ENCODE measurements at places on chromosomes 16 and 17.
A peak's percentile ranks its signal among the peaks of the same experiment; 100 is the strongest.

DNA sequence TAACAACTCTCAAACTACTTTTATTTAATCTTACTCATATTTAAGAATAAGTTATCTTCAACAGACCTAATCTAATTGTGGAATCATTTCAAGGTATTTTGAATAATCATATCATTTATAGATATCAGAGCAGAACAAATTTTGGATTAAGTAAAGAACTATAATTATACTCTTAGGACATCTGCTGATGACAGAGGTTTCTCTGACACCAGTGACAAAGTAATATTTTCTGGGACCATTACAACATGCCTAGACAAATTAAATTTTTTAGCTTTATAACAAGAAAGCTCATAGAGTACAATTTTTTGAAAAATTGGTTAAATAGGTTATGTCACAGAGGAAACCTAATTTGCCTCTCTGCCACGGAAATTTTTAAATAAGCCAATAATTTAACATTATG lies 30.5 kb downstream of the C16orf87 start:
- DNase-seq: no peak

DNA sequence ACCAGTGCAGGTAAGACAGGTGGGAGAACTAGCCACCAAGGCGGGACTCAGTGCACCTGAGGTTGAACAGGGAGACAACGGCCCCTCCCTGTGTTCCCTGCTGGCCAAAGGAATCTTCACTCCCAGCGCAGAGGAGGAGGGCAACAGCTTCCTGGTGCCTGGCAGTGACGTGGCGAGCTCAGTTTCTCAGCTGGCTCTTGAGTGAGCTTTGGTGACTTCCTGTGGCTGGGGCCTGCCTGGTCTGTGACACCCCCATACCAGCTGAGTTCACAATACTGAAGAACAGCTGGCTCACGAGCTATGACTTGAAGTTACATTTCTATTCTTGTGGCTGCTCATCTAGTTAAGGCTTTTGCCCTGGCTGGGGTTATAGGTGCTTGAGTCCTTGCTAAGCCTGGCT lies 26.1 kb downstream of the WNT9B start:
- DNase-seq: no peak

GRCh38 chr17:63624531-63624880 lies 2.3 kb downstream of the MAP3K3 start:
- DNase-seq: no peak

DNA sequence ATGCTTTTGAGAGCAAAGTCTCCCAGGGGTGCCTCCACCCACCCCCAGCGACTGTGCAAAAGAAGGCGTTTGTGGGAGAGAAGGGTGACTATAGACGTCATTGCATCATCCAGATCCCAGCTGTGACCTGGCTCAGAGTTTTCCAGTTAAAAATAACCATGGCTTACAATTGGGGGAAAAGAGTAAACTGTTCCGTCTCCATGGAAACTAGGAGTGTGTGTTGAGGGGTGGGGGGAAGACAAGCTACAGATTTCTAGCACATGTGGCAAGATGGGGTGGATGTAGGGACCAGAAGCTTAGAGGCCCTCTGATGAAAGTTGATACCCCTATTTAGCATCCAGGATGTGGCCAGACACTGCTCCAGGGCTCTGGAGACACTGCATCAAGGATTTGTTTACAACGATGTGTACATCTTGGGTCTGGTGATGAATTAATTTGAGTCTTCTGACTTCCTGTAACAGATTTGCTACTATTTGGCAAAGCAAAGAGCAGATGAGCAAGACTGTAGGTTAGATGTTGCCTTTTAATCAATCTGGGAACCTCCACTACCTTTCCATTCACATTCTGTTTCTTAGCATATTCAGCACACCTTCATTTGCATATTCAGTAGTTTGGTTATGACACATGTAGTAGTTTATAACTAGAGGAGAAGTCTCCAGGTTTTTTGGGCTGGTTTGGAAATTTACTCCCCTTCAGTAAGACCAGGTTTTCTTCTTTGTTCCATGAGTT lies 6.2 kb upstream of the DUSP14 start:
- DNase-seq: peak; percentile 84

DNA sequence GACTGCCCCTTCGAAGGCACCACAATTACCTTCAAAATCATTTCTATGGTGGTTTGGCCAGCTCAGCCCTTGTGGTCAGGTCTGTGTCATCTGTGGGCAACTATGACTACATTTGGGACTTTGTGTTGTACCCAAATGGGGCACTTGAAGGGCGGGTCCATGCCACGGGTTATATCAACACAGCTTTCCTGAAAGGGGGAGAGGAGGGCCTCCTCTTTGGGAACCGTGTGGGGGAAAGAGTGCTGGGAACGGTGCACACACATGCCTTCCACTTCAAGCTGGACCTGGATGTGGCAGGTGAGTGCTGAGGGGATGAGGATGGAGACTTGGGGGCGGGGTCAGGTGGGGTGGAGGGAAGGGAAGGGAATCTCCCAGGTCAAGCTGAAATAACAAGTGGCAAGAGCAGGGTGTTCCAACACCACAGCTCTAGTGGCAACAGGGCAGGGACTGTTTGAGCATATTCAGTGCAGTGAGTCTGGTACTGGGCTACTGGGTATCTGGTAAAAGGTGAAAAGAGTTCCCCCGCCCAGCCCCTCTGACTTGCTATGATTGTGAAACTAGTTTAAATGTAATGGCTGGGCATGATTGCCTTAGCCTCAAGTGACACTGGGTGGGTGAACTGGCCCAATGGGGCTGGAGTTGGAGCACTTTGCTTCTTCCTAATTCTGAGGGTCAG lies 1.7 kb downstream of the AOC2 start:
- DNase-seq: no peak

DNA sequence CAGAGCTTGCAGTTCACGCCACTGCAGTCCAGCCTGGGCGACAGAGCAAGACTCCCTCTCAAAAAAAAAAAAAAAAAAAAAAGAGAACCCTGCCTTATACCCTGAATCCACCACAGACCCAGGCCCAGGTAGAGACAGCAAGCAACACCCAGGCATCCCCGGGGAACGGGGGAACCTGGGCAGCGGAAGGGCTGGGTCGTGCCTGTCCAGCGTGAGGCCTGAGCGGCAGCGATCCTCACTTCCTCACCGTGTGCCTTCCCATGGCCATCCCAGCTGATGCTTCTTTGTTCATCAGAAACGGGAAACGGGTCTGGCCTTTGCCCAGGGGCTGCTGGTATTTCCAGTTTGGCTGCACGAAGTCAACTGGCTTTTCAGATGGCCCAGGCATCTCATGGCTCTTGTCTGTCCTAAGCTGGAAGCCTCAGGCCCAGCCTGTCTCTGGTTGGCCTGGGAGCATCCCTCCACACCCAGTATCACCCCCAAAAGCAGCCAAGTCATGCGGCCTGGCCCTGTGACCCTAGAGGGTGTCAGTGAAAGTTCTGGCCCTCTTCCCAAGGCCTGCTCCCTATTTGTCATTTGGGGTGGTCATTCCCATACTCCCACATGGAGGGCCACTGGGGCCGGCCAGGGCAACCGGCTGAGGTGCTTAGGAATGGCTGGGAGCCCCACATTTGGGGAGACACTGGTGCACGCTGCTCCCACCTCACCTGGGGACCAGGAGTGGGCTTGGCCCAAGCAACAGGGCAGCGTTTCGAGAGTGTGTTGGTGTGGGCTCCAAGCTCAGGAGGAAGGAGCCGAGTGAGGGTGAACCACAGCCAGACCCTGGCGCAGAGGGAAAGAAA lies 20.1 kb downstream of the FAM83G start:
- no peak for DNase-seq

- DNase-seq: no peak
Measured at GRCh38 chr16:24969071-24969470, 46.1 kb downstream of the ARHGAP17 start.

GRCh38 chr17:39132192-39132610 lies 19.2 kb downstream of the PLXDC1 start:
- DNase-seq: peak; percentile 51

GRCh38 chr17:59423903-59424302 lies 92.4 kb downstream of the YPEL2 start:
- no peak for DNase-seq

DNA sequence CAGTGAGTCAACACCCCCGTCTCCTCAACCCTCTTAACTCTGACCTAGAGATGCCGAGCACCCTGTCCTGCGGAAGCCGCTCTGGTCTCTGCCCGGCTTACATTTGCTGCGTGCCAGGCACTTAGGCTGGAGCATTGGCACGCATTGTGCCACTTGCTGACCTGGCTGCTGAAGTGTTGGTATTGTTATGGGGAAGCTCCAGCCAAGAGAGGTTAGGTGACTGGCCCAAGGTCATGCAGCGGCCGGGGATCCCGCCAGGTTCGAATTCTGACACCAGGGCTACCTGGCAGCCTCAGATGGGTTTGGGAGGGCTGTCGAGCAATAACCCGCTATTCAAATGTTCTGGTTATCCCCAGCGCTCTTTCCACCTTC lies 5.0 kb upstream of the HSD17B1 start:
- no peak for DNase-seq

DNA sequence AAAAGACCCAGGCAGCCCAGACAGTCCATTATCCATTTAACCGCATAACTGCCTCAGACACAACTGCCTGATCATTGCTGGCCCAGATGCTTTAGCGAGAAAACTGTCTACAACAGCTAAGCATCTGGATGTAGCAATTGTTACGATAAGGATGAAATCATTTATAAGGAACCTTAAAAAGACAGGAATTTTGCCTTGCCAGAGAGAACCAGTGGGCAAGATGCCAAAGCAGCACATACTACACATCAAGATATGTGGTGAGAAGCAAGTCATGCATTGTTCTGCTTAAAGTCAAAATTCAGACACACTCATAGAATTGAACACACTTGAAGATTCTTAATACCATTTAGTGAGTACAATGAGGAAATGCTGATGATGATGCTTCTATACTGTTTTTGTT lies 1525.3 kb downstream of the CDH8 start:
- no peak for DNase-seq

GRCh38 chr16:54373534-54374520 lies 87.2 kb upstream of the IRX3 start:
- peak; percentile 21 for DNase-seq

DNA sequence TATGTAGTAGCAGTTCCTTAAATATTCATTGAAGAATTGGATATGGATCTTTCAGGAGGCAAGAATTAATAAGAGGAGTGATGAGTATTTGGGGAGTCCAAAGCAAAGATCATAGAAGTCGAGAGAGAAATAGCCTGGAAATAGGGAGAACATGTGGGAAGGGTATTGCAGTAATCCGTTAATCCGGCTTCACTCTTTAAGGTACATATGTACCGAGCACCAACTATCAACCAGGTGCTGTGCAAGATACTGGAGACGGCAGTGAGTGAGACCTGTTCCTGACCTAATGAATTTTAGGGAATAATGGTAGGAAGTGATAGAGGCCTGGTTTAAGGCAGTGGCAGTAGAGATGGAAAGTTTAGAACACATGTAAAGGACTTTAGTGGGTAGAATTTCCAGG lies 1.1 kb downstream of the ELP5 start:
- DNase-seq: no peak

- no peak for DNase-seq
Measured at GRCh38 chr17:57532966-57533365, 212.1 kb downstream of the CCDC182 start.

DNA sequence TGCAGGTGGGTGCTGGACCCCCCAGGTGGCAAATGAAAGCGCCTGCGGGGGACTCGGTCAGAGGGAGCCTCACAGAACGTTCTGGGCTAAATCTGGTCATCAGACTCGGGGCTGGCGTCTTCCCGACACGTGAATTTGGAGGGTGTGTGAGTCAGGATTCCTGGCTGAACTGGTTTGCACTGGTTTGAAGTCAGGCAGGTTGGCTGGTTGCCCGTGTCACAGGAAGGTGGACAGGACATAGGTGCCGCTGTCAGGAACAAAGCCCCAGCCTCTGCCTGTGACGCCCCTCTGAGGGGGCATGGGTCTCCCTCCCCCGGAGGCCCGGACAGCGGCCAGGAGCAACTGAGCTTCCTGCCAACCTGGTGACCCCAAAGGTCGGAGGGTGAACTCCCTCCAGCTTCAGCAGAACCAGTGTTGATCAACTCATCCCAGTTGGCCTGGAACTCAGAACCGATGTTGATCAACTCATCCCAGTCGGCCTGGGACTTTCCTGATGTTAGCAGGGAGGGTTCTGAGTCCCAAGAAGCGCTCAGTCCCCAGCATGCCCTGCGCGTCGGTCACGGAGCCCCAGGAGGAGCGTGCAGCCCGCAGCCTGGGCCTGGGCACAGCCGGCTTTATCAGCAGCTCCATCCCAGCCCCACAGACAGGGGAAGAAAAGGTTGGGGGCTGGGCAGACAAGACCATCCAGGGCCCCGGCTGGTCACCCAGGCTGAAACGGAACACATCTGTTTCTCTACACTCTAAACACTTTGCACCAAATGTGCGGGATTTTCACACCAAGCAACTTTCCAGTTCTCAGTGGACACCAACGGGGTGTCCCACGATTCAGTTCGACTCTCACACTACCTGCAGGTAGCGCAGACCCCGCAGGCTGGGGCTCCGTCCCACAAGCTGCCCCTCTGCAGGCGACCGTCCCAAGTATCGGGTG lies 14.4 kb upstream of the METRNL start:
- no peak for DNase-seq

- DNase-seq: no peak
Measured at GRCh38 chr16:1330260-1330914, 3.1 kb upstream of the BAIAP3 start.

DNA sequence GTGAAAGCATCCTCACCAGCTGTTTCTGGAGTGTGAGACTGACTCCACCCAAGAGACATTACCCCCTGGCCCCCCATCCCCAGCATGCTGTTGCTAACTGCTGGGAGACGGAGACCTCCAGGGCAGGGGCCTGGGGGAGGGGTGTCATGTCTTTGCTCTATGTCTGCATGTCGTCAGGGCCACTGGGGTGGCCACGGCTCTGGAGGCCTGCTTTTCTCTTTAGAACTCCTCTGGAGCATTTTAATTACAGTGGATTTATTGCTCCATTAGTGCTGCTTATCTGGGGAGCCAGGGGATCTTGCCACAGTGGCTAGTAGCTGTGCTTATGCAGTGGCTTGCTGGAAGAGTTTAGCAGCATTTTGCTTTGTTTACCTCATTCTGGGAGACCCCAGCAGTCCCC lies 32.3 kb downstream of the CLEC16A start:
- no peak for DNase-seq

DNA sequence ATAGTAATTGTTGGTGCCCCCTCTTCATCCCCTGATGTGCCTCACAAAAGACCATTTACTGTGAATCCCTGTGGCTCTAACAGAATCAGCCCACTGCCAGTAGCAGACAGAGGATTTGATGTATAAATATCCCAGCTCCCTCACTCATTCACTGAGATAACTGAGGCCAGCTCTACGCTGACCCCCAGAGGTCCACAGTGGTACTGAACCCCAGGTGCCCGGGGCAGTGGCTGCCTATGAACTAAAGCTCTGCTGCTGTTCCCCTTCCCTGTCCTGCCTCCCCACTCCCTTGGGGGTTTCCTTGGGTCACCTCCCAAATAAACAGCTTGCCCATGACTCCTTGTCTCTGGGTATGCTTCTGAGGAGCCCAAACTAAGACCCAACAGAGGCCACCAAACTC lies 295.8 kb downstream of the FOXL1 start:
- peak; percentile 16 for DNase-seq
